ENCODE measurements at places on chromosomes 16 and 17. TPM values are rescaled to one million over a fixed set of nuclear protein-coding genes. Genes with fewer than 3 reads are reported as not detected.

The P2RX5 gene
- total RNA-seq: 0.42 TPM

The METTL16 gene
- total RNA-seq: 38.1 TPM

The BFAR gene
- 78.3 TPM for total RNA-seq

The PLLP gene
- total RNA-seq: 363 TPM

The HP gene
- 30.1 TPM for total RNA-seq

DNA sequence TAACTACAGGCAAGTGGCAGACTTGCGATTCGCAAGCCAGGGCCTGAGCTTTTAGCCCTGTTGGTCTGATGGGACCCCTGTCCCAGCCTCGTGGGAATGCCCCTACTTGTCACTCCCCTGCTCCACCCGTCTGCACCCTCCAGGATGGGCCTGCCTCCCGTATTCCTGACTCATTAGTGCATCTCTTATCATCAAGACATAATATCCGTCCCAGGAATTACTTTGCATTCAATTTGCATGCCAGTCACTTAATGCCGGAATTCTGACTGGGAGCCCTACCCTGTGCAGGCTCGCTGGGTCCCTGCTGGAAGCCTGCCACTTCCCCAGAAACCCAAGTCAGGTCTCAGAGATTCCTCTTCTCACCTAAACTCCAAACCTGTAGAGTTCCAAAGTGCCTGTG, 3.3 kb downstream of the PRSS53 start:
- H3K4me3 ChIP-seq: no peak overlapping the region
- no peaks in the 10 kb centered on the region for H3K27me3 ChIP-seq
- no peak overlapping the region for H3K27ac ChIP-seq
- DNase-seq: no peak
- H3K4me1 ChIP-seq: no peaks in the 10 kb centered on the region

GRCh38 chr17:40462343-40463121, 19.3 kb downstream of the IGFBP4 start:
- H3K27ac ChIP-seq: peak overlapping the region; percentile 85
- no peaks in the 10 kb centered on the region for H3K27me3 ChIP-seq
- no peak for DNase-seq
- peaks cover 25% of the 10 kb centered on the region for H3K4me1 ChIP-seq

DNA sequence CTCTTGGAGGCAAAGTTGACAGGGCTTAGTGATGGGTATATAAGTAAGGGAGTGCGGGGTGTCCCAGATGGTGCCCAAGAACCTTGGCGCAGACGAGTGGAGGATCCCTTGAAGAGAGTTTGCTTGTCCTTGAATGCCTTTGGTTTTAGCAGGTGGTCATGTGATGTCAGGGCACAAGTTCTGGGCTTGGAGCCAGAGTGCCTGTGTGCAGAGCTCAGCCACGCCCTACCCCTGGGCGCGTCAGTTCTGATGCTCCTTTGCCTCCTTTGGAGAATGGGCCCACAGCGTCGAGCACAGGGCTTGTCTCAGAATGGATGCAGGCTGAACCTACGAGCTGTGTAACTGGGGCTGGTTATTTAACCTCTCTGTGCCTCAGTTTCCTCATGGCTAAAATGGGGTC, 412.2 kb upstream of the EEF2KMT start:
- H3K27me3 ChIP-seq: no peaks in the 10 kb centered on the region
- DNase-seq: no peak
- H3K4me1 ChIP-seq: no peaks in the 10 kb centered on the region
- no peaks in the 10 kb centered on the region for H3K36me3 ChIP-seq
- no peak overlapping the region for H3K27ac ChIP-seq
- H3K4me3 ChIP-seq: no peak overlapping the region

DNA sequence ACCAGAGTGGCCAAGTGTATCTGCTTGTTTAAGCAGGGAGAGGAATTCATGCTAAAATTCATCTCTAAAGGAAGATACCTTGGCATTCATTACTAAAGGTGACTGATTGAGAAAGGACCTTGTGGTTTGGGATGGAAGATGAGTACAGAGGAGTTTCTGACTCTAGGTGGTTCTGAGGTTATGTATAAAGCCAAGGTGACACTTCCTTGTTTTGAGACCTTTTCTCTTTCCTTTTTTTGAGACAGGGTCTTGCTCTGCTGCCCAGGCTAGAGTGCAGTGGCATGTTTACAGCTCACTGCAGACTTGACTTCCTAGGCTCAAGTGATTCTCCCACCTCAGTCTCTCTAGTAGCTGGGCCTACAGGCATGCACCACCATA, 9.1 kb downstream of the ABHD15 start:
- no peak for DNase-seq
- no peak overlapping the region for H3K27ac ChIP-seq
- H3K4me1 ChIP-seq: no peaks in the 10 kb centered on the region
- no peaks in the 10 kb centered on the region for H3K27me3 ChIP-seq
- peaks cover 4% of the 10 kb centered on the region for H3K36me3 ChIP-seq
- H3K4me3 ChIP-seq: no peak overlapping the region

GRCh38 chr16:4214215-4214621, 27.7 kb downstream of the SRL start:
- H3K27ac ChIP-seq: peak overlapping the region; percentile 14
- no peaks in the 10 kb centered on the region for H3K36me3 ChIP-seq
- peaks cover 7% of the 10 kb centered on the region for H3K4me1 ChIP-seq
- no peak for DNase-seq

GRCh38 chr16:53147500-53148065, 92.8 kb downstream of the CHD9 start:
- no peak overlapping the region for H3K4me3 ChIP-seq
- no peaks in the 10 kb centered on the region for H3K27me3 ChIP-seq

DNA sequence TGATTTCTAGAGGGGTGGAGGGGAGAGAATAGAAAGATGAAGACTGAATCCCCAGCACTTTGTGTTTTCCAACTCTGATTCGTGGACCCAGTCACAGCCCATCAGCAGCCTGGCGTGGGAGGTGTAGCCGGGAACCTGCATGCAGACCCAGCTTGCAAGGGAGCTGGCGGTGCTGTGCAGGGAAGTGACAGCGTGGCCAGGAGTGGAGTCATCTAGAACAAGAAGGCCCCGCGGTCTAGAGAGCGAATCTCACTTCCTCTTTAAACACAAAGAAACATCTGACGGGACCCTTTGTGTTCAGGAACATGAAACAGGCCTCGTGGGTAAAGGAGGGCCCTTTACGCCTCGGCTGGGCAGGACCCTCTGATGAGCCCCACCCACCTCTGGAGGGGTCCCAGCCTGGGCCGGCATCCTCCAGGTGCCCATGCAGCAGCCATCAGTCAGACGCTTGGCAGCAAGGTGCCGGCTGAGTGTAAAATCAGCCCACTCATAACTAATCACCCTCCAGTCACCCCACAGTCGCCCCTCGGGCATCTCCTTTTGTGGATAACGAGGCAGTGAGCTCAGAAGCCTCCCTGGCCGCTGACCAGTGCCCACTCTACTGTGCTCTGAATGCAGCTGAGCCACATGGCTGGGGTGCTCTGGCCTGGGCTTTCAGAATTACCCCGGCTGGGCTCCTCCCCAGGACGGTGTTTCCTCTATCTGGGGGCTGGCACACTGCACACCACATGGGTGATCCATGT, 4.4 kb downstream of the SNAI3 start:
- H3K27me3 ChIP-seq: no peaks in the 10 kb centered on the region
- no peak for DNase-seq
- H3K4me3 ChIP-seq: no peak overlapping the region
- no peak overlapping the region for H3K27ac ChIP-seq
- no peaks in the 10 kb centered on the region for H3K36me3 ChIP-seq
- peaks cover 26% of the 10 kb centered on the region for H3K4me1 ChIP-seq

- no peaks in the 10 kb centered on the region for H3K4me1 ChIP-seq
- H3K4me3 ChIP-seq: no peak overlapping the region
Measured at GRCh38 chr17:57713140-57713539, 32.0 kb downstream of the CCDC182 start.

GRCh38 chr17:72122010-72122764, 1.4 kb downstream of the SOX9 start:
- peaks cover 19% of the 10 kb centered on the region for H3K4me1 ChIP-seq
- peak overlapping the region; percentile 77 for H3K27ac ChIP-seq
- no peaks in the 10 kb centered on the region for H3K36me3 ChIP-seq
- H3K4me3 ChIP-seq: peak overlapping the region; percentile 62
- no peaks in the 10 kb centered on the region for H3K27me3 ChIP-seq
- DNase-seq: no peak

DNA sequence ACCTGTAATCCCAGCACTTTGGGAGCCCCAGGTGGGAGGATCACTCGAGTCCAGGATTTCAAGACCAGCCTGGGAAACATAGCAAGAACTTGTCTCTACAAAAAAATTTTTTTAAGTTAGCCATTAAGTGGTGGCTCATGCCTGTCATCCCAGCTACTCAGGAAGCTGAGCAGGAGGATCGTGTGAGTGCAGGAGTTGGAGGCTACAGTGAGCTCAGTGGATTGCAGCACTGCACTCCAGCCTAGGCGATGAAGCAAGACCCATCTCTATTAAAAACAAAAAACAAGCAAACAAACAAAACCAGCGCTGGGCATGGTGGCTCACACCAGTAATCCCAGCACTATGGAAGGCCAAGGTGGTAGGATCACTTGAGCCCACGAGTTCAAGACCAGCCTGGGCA, 38.0 kb downstream of the HEATR3 start:
- H3K4me3 ChIP-seq: no peak overlapping the region
- H3K27ac ChIP-seq: no peak overlapping the region
- H3K27me3 ChIP-seq: no peaks in the 10 kb centered on the region
- no peaks in the 10 kb centered on the region for H3K4me1 ChIP-seq

GRCh38 chr17:49063652-49064051, 66.5 kb downstream of the IGF2BP1 start:
- H3K36me3 ChIP-seq: no peaks in the 10 kb centered on the region
- no peaks in the 10 kb centered on the region for H3K27me3 ChIP-seq
- no peak overlapping the region for H3K27ac ChIP-seq
- DNase-seq: no peak
- H3K4me3 ChIP-seq: no peak overlapping the region

GRCh38 chr17:2749784-2750181, 331 bp upstream of the CCDC92B start:
- DNase-seq: peak; percentile 13
- no peak overlapping the region for H3K4me3 ChIP-seq
- no peaks in the 10 kb centered on the region for H3K4me1 ChIP-seq

- no peak overlapping the region for H3K27ac ChIP-seq
- no peaks in the 10 kb centered on the region for H3K4me1 ChIP-seq
- no peak for DNase-seq
- no peaks in the 10 kb centered on the region for H3K36me3 ChIP-seq
Measured at GRCh38 chr16:49349446-49350168, 24.0 kb upstream of the C16orf78 start.

GRCh38 chr17:40909755-40910154, 24.7 kb upstream of the KRT20 start:
- H3K27ac ChIP-seq: peak overlapping the region; percentile 78
- no peak for DNase-seq
- no peaks in the 10 kb centered on the region for H3K27me3 ChIP-seq
- H3K36me3 ChIP-seq: no peaks in the 10 kb centered on the region
- H3K4me1 ChIP-seq: no peaks in the 10 kb centered on the region
- H3K4me3 ChIP-seq: no peak overlapping the region

Measured in tibial nerve (tissue), 4 donors.